ENCODE measurements at places on chromosomes 1 and 21.
A peak's percentile ranks its signal among the peaks of the same experiment; 100 is the strongest.

DNA sequence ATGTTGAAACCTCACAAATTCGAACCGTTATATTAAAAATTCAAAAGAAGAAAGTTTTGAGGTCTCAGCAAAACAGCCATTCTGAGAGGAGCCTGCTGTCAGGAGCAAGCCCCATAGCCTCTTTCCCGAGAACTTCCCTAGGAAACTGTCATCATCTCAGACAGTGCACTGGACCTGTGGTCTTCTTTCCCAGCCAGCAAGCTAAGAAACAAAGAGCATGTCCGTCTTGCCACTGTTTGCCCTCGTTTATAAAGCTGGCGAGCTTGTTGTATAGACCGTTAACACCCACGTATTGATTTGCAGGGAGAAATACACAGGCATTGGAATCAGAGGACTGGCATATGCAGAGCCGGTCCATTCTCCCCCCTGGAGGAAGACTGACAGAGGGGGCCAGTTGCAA lies 407.0 kb downstream of the NPHP4 start:
- no peak for DNase-seq

DNA sequence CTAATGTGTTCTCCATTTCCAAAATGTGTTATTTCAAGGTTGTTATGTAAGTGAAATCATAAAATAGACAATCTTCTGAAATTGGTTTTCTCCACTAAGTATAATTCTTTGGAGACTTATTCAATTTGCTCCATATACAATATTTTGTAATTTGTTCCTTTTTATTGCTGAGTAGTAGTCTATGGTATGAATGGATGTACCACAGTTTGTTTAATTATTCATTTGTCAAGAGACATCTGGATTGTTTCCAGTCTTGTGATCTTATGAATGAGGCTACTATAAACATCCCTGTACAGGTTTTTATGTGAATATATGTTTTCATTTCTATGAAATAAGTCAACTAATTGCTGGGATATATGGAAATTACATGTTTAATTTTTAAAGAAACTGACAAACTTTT lies 652.6 kb upstream of the PLXNA2 start:
- DNase-seq: no peak

DNA sequence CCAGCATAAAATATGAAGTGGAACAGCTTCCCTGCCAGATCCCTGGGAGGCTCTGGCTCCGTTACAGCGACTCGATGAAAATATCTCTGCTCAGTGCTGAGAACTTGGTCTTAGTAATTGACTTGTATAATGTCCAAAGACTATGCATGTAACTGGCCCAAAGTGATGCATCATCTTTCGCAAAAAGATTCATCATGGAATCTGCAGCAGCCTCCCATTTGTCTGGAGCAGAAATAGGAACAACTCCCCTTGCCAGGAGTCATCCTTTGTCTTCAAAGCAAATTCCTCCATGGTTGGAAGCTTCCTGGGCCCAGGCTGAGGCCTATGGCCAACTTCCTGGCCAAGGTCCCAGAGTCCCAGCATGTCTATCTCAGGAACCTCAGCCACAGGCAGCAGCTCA lies 16.9 kb upstream of the SLC6A17 start:
- no peak for DNase-seq

DNA sequence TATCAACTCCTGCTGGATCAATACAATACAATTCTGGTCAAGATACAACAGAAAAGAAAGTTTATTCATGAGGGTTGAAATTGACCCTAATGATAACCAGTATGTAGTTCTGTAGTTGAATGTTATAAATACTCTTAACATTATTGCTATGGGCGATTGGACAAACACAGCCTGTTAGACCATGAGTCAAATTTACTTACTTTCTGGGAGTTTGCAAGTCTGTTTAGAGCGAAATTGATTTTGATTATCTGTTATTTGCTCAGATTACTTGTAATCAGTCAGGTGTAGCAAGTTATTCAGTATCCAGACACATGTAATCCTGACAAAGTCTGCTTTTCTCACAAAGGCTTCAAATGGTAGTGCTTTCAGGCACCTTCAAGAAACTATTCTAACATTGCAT lies 216.6 kb upstream of the B3GALT2 start:
- no peak for DNase-seq

DNA sequence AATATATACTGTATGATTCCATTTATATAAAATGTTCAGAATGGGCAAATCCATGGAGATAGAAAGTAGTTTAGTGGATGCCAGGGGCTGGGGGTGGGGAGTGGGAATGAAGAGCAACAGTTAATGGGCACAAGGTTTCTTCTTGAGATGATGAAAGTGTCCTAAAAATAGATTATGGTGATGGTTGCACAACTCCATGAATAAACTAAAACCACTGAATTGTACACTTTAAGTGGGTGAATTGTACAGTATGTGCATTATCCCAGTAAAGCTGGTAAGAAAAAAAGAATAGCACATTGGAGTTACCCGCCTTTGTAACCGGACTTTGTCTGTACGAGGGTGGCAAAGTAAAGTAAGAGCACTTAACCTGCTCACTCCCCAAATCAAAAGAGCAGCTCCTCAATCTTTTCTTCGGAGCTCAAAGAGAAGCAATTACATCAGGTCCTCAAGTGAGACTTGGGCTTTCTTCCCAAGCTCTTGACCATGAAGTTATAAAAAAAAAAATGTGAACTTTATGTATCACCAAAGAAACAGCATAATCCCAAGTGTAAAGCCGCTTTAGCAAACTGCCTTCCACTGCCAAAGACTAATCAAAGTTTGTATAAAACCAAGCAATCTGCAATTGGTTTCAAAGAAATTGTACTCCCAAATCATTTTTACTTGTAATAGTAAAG lies 32.1 kb downstream of the ALDH9A1 start:
- peak; percentile 27 for DNase-seq

DNA sequence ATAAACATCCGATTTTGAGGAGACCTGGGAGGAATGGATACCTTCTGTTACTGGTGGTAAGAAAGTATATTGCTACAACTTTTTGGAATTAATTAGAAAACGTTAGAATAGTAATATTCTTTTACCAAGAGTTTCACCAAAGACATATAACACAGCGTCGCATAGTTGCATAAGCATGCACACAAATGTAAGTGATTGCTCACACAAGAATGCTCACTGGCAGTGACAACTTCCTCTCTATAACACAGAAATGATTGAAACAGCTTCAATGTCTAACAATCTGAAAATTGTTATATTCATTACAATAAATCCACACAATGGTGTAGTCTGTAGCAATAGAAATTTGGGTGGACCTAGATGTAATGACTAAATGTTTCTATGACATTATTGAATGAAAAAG lies 998.6 kb downstream of the TTLL7 start:
- DNase-seq: no peak

DNA sequence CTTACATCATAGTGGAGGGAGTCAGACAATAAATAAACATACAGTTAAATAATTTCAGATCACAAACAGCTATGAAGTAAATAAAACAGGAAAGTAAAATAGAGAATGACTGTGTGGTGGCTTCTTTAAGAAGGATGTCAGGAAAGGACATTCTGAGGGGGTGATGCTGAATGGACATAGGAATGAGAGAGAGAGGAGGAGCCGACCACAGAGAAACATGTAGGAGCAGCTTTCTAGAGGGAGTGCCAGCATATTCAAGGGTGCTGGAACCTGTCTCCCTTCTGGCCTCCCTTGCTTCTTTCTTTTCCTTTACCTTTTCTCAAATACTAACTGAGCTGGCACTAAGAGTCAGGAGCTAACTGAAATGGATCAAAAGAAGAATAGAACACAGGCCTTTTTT lies 20.5 kb upstream of the BCL10 start:
- no peak for DNase-seq

DNA sequence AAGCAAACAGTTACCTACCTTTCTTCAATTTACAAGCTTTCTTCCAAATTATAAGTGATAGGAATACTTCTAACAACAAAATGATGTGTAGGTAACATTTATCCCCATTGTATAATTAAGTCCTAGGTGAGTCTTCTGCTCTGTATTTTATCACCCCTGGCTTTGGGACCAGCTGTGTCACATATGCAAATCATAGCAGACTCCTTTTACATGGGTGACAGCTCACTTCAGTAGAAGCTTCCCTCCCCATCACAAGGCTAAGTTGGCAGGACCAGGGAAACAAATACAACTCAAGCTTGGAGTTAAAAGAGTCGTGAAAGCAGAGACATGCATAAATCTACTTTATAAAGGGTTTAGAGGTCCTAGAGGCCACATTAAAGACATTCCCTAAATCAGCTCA lies 121.1 kb upstream of the RUNX1 start:
- DNase-seq: no peak

All from inflammatory macrophage (primary cell).